ENCODE measurements at places on chromosomes 12 and 14.

DNA sequence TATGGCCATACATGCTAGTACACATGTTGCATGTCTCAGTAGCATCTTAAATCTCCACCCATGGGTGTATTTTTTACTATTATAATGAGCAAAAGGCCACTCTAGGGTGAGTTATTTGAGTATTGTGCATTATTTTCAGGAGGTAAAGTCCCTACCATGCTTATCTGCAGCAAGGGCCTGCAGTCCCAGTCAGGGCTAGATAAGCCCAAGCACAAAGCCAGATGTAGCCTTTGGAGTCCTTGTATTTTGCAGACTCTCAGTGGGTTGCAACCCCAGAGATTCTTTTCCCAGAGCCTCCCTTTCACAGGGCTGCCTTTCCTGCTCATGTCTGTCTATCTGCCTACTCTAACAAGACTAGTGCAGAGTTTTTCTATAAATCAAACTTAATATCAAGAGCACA, 295.3 kb downstream of the IPO8 start:
- no peaks in the 10 kb centered on the region for H3K27me3 ChIP-seq
- no peak overlapping the region for H3K27ac ChIP-seq
- H3K4me1 ChIP-seq, result no peaks in the 10 kb centered on the region
- DNase-seq, result no peak

DNA sequence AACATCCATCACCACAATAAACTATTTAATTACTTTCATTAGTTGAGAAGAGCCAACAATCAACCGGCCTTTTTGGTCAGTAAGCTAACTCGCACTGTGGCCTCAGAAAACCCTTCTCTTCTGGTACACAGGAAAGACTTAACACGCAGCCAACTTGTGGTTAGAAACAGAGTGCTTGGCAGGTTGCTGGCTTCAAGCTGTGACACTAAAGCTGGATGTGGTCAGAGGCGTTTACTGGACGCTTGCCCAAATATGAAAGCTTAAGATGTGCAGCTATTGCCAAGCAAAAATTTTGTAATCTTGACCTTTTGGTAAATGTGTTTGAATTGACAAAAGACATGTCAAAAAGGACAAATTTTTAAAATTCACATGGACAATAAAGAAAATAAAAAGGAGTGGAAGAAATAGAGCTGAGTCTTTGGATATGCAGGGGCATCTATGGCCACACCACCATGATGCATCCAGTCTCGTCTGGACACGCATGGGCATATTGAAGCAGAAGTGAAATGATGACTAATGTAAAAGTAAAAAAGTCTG, 2.6 kb upstream of the KLRK1 start:
- no peak overlapping the region for H3K4me3 ChIP-seq
- no peak for DNase-seq
- H3K27ac ChIP-seq, result no peak overlapping the region
- no peaks in the 10 kb centered on the region for H3K27me3 ChIP-seq

- peak overlapping the region; percentile 73 for H3K27ac ChIP-seq
- H3K4me3 ChIP-seq, result no peak overlapping the region
- no peaks in the 10 kb centered on the region for H3K27me3 ChIP-seq
Observed at GRCh38 chr12:19189522-19189921, 60.0 kb downstream of the PLEKHA5 start.

GRCh38 chr12:99151744-99152143, 495.8 kb upstream of the GARIN6 start:
- peaks cover 6% of the 10 kb centered on the region for H3K4me1 ChIP-seq
- DNase-seq, result no peak
- H3K36me3 ChIP-seq, result no peaks in the 10 kb centered on the region
- H3K27me3 ChIP-seq, result no peaks in the 10 kb centered on the region
- no peak overlapping the region for H3K4me3 ChIP-seq

GRCh38 chr12:40446385-40446784, 221.6 kb downstream of the LRRK2 start:
- no peaks in the 10 kb centered on the region for H3K36me3 ChIP-seq
- H3K4me1 ChIP-seq, result no peaks in the 10 kb centered on the region
- DNase-seq, result peak; percentile 28
- no peak overlapping the region for H3K27ac ChIP-seq
- H3K27me3 ChIP-seq, result no peaks in the 10 kb centered on the region
- no peak overlapping the region for H3K4me3 ChIP-seq

All from cardiac muscle cell (in vitro differentiated cells and primary cell).